Activated T-cell treated with anti-CD3 and anti-CD28 coated beads, Interleukin-2, amount 50 U/mL, for 1 hour (primary cell): ENCODE measurements at places on chromosomes 7 and 10.

GRCh38 chr7:17408245-17408903 is 109.9 kb downstream of the AHR start:
- no peak for DNase-seq

DNA sequence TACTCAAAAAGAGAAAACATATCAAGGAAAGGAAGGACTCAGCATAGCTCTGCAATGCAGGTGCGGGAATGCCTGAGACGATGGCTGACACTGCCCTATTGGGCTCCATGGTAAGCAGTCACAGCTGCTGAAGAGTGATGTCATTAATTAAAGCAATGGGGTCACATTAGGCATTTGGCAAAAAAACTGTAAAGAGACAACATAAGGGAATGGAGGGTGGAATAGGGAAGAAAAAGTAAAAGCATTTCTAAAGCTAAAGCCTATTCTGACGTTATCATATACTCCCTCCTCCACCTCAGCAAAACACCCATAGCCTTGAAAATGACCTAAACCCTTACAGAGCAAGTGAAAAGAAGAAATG is 38.5 kb upstream of the SPOCK2 start:
- no peak for DNase-seq

DNA sequence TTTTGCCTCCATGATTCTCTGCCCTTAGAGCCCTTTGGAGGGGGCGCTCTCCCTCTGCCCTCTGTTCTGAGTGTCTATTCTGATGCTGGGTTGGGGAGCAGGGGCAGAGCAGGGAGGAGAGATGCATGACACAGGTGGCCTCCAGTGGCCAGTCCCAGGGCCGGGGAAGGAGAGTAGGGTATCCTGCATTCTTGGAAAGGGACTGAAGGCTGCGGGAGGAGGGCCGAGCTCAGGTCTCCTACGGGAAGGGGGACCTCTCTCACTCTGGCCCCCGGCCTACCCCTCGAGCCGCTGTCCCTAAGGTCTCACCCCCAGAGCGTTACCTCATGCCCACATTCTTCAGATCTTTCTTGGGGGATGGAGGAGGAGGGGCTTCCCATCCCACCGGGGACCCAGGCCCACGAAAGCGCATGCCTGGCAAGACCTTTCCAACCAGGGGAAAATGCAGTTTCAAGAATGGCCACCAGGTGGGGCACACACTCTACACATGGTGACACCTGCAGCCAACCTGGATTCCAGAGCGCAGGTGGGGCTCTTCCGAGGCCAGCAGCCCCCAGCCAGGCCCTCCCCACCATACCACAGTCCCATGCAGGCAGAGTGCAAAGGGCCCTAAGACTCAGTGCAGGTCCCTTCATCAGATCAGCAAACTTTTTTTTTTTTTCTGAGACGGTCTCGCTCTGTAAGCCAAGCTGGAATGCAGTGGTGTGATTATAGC is 86.4 kb downstream of the MYL10 start:
- DNase-seq = peak; percentile 74

GRCh38 chr7:134587750-134588149 is 38.8 kb downstream of the AKR1B15 start:
- DNase-seq = no peak

DNA sequence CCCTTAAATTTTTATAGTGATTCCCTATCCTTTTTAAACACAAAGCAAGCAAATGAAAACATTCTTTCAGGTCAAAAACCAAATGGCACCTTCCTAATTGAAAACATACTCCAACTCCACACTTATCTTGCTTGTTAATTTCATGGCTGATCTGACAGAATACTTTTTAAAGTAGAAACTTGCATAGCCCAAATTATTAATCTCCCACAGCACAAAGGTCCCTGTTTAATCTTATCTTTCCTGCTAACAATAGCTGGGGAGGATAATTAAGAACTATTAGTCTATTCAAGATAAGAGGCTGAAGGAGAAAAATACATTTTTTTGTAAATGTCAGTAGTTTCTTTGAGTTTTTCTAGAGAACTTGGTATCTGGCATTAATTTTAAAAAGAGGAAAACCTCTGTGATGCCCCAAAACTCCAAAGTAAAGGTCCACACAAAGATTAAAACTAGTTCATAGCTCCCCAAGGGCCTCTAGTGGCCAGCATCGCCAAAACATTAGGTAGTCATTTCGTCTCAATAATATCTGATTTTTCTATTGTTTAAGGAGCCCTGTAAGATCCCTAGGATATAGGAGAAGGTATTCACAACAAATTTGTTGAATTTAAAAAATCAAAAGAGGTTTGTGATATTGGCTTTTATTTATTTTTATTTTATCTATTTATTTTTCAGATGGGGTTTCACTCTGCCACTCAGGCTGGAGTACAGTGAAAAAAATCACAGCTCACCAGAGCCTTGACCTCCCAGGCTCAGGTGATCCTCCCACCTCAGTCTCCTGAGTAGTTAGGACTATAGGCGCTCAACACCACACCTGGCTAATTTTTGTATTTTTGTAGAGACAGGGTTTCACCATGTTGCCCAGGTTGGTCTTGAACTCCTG is 14.7 kb downstream of the CDNF start:
- peak; percentile 36 for DNase-seq

DNA sequence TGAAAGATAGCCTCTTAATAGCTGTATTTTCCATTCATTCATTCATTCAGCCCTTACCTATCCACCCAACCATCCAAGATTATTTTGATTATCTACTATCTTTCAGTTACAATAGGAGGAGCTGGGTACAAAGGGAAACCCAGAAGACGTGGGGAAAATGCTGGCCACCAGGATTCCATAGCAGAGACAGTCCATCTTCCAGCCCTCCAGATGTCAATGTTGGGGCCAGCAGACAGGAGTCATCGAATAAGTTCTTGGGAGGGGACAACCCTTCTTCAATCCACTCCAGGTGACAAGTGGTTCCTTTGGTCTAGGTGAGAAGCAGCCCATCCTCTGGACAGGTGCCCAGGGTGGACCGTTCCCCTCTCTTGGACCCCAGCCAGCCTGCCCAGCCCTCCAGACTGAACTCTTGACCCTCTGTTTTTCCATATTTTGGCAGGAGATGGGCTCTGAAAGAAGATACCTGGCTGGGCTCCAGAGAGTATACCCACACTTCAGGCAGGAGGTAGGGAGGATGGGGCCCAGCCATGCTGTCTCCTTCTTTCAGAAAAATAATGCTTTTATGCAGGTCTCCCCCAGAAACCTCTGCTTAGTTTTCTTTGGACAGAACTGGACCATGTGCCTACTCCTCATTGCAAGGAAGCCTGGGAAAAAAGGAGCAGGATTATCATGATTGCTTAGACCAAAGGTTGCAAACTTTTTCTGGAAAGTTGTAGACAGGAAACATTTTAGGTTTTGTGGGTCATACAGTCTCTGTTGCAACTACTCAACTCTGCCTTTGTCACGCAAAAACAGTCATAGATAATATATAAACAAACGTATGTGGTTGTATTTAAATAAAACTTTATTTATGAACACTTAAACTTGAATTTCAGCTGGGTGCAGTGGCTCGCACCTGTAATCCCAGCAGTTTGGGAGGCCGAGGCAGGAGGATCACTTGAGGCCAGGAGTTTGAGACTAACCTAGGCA is 95.5 kb upstream of the SMNDC1 start:
- DNase-seq = no peak

GRCh38 chr10:21078410-21079329 is 181.6 kb upstream of the NEBL start:
- no peak for DNase-seq

GRCh38 chr10:132856869-132857524 is 71.0 kb upstream of the NKX6-2 start:
- no peak for DNase-seq

- no peak for DNase-seq
These were observed 1115.7 kb upstream of the C7orf33 start for GRCh38 chr7:147474862-147475261.

DNA sequence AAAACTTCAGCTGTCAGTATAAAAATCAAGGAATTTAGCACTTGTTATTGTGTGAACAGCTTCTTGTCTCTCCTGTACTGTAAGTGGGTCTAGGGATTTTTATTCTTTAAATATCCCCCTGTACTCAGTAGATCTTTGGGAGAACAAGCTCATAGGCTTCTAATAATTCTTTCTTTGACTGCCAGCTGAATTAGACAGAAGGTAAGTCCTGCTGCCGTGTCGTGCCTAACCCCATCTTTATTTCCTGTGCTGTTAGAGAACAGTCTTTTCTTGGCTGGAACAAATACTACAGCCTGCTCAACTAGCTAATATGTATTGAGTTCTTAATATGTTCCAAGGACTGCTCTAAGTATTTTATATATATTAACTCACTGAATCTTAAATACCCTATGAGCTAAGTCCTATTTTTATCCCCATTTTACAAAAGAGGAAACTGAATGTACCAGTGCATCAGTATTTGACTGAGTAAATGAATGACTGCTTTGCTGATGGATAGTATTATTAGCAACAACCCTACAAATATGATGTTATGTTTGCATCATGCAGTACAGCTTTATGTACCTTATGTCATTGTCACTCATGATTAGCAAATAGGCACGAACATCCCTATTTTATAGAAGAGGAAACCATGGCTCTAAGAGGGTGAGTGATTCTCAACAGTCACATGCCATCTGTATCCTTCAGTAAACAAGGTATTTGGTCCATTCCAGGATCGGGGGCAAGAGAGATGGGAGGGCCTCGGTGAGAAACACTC is 5.5 kb upstream of the DUSP5 start:
- DNase-seq = no peak

- no peak for DNase-seq
These were observed 56.3 kb downstream of the PDZD8 start for GRCh38 chr10:117318909-117319308.

DNA sequence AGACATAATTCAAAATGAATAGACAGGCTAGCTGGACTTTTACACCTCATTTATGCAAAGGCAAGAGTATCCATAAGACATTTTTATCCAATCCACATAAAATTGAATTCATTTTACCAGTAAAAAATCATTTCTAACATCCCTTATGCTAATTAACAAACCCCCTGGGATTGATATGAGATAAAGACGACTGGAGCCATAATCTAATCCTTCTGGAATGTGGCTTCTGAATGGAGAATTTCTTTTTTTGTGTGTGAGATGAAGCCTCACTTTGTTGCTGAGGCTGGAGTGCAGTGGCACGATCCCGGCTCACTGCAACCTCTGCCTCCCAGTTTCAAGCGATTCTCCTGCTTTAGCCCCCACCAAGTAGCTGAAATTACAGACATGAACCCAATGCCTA is 90.4 kb downstream of the AKR1D1 start:
- DNase-seq = no peak

DNA sequence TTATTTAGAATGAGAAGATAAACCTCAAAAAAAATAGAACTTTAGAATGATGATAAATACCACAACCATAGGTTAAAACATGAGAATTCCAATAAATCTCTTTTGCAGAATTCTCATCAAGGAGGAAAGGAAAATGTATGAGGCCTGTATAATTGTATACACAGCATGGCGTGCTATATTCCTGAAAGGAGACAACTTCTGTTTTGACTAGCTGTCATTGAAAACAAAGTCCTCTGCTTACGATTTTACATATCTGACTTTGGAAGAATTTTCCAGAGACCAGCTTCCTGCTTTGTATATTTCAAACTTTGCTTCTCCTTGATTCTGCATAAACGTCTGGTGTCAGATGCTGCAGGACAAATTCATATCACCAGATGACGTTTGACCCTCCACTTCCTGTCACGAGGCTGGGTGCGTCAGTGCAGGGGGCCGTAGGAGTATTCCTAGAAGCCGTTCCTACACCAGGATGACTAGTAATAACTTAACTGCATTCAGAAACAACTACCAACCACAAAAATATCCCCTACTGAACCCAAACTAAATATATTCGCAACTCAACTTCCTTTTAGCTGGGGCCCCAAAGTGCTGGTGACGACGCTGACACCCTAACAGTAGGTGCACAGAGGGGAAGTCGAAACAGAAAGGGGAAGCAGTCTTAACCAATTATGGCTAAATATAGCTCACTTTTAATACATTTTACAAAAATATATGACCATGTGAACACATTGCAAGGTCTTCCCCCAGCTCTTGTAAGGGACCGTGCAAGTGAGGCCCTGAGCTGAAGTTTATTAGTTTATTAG is 178.6 kb upstream of the INHBA start:
- DNase-seq = peak; percentile 54

- no peak for DNase-seq
These were observed 167.3 kb downstream of the PPP1R3A start for GRCh38 chr7:113751547-113751946.

- no peak for DNase-seq
These were observed 220.3 kb upstream of the STK17A start for GRCh38 chr7:43362652-43363034.

GRCh38 chr7:2490181-2490651 is 14.0 kb upstream of the GRIFIN start:
- DNase-seq = no peak

- DNase-seq = no peak
These were observed 754.3 kb downstream of the LRMDA start for GRCh38 chr10:76185471-76186301.

DNA sequence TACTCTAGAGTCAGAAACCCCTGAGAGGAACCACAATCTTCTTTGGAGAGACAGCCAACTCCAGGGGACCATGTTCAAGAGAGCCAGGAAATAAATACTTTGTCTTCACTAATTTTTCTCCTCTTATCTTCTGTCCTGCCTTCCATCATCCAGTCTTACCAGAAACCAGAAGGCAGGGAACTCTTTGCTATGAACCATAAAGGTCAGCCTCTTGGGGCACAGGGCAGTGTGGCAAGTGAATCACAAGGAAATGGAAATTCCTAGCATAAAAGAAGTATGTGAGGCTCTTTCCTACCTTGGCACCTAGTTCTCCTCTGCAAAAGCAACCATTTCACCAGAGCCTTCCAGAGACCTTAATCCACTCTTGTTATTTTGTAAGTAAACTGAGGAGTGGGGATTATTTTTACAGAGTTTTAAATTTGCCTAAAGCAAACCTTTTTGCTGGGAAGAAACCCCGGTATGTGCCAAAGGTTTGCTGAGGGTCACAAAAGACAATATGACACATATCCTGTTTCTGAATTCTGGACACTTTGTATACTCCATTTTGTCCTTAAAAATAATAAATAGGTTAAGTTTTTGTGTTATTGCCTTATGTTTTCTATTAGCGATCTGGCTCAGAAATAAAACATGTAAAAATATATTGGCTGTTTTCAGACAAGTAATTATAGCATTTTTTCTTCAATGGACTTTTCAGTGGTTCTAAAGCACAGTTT is 87.1 kb downstream of the ADAM22 start:
- DNase-seq = no peak

DNA sequence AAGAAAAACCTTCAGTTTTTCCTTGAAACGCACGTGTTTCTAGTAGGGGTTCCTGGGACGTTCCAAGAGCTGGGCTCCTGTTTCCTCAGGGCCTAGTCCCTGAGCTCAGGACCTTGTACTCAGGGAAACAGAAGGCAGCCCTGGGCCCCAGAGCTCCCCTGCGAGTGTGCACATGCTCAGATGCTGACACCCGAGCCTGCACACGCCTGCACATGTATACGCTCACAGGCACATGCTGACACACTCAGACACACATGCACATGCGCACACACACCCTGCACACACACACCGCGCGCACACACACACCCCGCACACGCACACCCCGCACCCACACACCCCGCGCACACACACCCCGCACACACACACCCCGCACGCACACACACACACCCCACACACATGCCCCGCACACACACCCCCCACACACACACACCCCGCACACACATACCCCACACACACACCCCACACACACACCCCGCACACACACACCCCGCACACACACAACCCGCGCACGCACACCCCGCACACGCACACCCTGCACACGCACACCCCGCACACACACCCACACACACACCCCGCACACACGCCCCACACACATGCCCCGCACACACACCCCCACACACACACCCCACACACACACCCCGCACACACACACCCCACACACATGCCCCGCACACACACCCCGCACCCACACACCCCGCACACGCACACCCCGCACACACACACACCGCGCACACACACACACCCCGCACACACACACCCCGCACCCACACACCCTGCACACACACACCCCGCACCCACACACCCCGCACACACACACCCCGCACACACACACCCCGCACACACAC is 52.2 kb downstream of the CALML3 start:
- DNase-seq = no peak
